Fibroblast of the aortic adventitia (primary cell): ENCODE measurements at places on chromosomes 5 and 9. TPM values are rescaled to one million over a fixed set of nuclear protein-coding genes. Genes with fewer than 3 reads are reported as not detected.

Gene FSD1L
- total RNA-seq, result 5.2 and 7.0 TPM in 2 replicates

Gene CDC20B
- not detected in 2 replicates for total RNA-seq

Gene TCF7
- 1.1 and 16.8 TPM in 2 replicates for total RNA-seq

Gene SLC36A1
- 6.8 and 15.2 TPM in 2 replicates for total RNA-seq

Gene ANGPTL2
- total RNA-seq, result 41.0 and 47.5 TPM in 2 replicates

Gene SYK
- not detected in 2 replicates for total RNA-seq

Gene PCDHGB4
- total RNA-seq, result 9.0 and 17.4 TPM in 2 replicates

Gene SLC25A2
- total RNA-seq, result 0.72 TPM in 1 of 2 replicates, not detected in the other

Gene ANKRD31
- total RNA-seq, result 0.16 and 0.18 TPM in 2 replicates

Gene TXNDC8
- not detected in 2 replicates for total RNA-seq

Gene PPP1R26
- 2.8 and 5.2 TPM in 2 replicates for total RNA-seq

Gene PHPT1
- 28.7 and 83.2 TPM in 2 replicates for total RNA-seq

Gene THBS4
- total RNA-seq, result 0.90 and 1.5 TPM in 2 replicates

Gene AFAP1L1
- total RNA-seq, result 2.3 and 10.8 TPM in 2 replicates

Gene HIGD2A
- total RNA-seq, result 23.2 and 51.9 TPM in 2 replicates

Gene GPR150
- 0.27 and 0.98 TPM in 2 replicates for total RNA-seq

Gene NMUR2
- total RNA-seq, result not detected in 2 replicates

Gene SPATA31E1
- not detected in 2 replicates for total RNA-seq

Gene SIT1
- 0.18 and 1.6 TPM in 2 replicates for total RNA-seq

Gene PRPF4
- 24.0 and 25.9 TPM in 2 replicates for total RNA-seq

Gene ZNF454
- 0.18 and 3.0 TPM in 2 replicates for total RNA-seq

Gene SLC23A1
- not detected in 2 replicates for total RNA-seq
